Fibroblast of upper back skin (primary cell): ENCODE measurements at places on chromosomes 1 and 21.

DNA sequence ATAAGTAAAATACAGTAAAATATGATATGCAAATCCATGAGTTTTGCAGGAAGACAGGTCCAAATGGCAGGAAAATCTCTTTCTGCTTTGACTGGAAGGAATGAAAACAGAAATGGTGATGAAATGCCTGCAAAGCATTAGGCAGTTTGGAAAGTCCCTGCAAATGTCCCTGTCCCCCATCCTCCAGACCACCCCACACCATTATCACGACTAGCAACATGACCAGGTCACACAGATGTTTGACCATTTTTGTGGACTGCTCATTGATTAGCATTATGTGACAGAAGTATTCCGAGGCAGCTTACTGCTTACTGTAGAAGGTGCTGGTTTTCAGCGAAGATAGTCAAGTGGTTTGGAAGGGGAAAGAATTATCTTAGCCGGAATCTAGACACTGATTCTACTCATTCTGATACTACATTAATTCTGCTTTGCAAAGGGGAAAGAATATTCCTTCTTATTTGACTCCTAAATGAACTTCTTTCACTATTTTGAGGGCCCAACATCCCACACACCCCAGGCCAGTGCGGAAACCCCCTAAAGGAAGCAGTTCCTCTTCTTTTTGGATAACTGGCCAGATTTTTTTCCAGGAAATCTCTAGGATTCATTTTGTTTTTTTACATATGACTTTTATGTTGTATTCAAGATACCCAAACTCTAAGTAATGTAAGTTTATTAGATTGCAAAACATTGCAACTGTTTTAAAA is 9.5 kb upstream of the CR2 start:
- DNase-seq = no peak

- DNase-seq = no peak
These were observed 36.3 kb downstream of the RSPH1 start for GRCh38 chr21:42459546-42460215.

- no peak for DNase-seq
These were observed 656.7 kb downstream of the AJAP1 start for GRCh38 chr1:5311147-5311546.

GRCh38 chr1:212228591-212229119 is 56.6 kb upstream of the PPP2R5A start:
- DNase-seq = no peak

DNA sequence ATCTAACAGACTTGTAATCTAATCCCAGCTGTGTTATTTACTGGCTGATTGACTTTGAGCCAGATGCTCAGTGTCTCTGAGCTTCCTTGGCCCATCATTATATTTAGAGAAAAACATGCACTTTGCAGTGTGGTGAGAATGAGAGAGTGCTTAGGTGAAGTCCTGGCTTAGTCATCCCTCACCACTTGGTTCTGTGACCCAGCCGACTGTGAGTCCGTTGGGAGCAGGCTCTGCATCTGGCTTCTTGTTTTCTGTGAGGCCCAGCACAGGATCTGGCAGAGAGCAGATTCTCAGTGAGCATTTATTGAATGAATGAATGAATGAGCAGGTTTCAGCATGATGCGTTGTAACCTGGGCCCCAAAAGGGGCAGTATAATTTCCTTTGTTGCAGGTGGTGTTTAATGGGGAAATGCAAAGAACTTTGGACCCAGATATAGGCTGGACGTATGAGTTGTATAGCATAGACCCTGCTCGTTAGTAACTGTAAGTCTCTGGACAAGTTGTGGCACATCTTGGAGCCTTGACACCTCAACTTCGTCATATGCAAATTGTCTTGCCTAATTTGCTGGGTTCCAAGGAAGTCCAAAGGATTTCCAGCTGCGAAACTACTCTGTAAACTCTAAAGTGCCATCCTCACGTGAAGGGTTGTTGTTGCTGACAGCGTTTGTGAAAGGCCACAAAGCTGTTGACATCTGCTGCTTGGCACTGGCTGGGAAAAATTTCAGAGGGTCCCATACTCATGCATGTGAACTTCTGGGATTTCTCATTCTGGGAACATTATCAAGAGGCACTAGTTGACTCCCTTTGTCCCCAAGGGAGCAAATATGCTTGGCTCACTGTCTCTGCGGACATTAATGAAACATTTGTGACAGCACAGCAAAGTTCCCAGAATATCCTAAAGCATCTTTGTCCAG is 138.8 kb upstream of the USP24 start:
- DNase-seq = no peak

- peak; percentile 79 for DNase-seq
These were observed 86.1 kb downstream of the FASLG start for GRCh38 chr1:172745014-172745413.

- DNase-seq = no peak
These were observed 7.6 kb upstream of the ARHGEF10L start for GRCh38 chr1:17531682-17532487.

DNA sequence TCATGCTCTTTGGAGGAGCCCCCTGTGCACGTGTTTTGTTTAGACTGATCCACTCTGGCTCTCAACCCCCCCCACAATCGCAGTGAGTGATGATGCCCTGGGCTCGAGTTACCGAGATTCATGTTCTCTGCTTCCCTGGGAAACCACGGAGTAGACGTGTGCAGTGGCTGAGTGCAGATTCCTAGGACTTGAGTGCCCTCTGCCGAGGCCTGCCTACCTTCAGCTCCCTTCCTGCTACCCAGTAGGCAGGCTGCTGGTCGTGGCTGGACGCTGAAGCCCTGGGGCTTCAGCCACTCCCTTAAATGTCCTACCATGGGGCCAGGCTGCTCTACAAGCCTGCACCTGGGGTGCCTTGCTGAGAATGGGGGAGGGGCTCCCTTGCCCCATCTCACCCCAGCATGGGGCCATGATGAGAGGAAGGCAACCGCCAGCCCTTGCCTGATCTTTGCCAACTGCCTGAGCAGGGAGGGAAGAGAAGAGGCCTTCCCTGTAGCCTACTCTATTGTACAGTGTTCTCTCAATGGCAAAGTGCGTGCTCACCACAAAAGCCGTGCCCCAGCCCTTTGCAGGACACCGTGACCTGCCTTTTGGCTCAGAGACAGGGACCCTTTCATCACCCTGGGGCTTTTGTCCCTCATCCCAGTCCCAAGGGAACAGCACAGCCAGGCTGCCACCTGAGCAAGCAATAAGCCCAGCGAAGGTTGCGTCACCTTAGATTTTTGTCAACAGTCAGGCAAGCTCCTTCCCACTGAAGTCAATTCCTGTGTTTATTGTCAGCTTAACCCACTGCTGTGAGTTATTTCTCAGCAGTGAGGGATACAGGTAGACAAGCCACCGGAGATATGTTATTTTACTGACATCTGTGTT is 4.1 kb upstream of the GRIK3 start:
- no peak for DNase-seq

DNA sequence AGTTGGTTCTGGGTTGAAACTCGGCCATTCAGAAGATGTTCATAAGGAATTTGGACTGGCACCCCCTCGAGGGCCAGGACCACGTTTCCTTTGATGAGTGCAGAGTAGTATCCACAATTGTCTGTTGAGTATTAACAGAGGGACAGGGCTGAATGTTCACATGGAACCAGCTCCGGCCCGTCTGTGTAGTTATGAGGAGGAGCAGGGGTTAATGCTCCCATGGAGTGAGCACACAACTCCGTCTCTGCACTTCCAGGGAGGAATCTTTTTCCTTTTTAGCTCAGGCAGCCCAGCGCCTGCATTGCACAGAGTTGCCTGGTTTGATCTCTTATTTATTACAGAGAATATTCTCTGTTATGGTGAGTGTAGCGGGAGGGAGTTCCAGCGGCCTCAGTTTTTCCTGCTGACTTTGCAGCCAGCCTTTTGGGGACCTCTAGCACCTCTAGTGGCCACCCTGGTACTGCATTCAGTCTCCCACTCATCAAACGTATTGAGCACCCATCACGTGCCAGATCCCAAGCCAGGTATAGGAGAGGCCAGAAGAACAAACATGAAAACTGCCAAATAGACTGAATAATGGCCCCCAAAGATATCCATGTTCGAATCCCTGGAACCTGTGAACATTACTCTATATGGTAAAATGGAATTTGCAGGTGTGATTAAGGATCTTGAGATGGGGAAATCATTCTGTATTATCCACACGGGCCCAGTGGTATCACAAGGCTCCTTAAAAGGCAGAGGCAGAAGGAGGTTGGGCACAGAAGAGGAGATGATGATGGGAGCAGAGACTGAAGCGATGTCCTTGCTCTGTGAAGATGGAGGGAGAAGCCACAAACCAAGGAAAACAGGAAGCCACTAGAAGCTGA is 167.7 kb upstream of the CSF3R start:
- peak; percentile 30 for DNase-seq

DNA sequence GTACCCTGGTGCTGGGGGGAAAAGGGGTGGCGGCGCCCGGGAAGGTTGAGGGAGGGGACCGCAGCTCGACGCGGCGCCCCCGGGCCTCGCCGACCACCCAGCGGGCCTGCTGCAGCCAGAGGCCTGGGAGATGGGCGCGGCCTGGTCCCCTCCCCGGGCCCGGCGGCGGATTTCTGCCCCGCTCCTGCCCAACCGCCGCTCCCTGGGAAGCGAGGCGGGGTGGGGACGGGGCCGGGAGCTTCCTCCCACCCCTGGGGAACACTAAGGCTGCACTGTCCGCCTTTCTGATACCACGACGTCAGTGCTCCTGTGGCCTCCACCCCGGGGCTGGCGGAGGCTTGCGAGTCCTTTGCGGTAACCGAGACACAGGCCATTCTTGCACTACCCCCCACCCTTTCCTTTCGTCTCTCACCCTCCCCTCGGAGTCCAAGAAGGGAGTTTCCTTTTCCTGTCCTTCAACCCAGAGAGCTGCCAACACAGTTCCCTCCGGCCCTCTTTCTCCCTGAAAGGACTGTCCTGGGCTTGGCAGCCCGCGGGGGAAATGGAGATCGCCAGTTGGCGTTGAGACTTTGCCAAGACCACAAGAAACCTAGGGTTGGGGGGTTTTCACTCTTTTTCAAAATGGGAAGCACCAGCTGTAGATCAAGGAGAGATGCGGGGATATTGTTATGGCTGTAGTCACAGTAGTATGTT is 742 bp downstream of the SH3GLB1 start:
- peak; percentile 46 for DNase-seq

- peak; percentile 12 for DNase-seq
These were observed 38.9 kb upstream of the HMCN1 start for GRCh38 chr1:185695299-185695698.

DNA sequence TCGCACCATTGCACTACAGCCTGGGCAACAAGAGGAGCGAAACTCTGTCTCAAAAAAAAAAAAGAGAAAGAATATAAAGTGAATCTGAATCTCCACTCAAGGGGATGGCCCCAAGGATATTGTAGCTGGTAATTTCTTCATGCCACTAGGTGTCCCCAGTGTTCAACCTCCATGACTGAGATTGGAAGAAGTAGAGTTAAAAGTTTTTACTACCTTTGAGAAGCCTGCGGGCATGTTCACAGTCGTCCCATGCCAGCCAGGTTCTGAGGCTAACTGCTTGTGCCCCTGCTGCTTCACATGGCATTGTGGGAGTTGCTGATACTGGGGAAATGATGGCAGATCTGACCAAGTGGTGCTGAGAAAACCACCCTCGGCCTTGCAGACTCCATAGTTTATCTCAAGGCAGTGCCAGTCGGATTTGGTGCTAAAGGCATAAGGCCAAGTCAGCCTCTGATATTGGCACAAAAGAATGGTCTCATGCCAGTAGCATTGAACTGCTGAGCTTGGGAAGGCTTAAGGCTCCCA is 10.8 kb upstream of the SHISA4 start:
- DNase-seq = peak; percentile 58

DNA sequence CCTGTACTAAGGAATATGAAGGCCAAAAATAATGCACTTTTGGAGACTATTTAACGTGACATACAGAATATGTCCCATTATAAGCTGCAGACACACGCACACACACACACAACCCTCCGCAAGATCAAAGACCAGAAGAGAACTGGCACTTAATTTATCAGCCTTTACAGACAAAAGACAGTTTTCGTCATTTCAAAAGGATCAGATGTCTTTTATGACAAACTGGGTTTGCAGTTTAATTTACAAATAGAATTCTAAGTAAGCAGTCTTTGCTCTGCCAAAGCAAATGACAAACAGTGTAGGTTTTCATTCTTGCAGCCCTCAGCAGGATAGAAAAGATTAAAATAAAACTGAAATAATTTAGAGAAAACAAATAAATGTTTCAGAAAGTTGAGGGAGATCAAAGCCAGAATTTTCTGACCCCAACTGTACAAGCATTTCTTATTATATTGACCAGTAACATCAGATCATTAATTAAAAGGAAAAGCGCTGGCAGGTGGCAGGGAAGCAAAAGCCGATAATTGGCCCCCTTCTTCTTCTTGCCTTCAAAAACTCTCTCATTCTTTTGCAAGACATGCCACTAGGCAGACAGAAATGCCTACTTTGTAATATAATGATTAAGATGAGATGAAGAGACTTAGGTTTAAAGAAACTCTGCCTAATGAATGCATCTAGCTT is 169.0 kb downstream of the DENND1B start:
- DNase-seq = no peak

DNA sequence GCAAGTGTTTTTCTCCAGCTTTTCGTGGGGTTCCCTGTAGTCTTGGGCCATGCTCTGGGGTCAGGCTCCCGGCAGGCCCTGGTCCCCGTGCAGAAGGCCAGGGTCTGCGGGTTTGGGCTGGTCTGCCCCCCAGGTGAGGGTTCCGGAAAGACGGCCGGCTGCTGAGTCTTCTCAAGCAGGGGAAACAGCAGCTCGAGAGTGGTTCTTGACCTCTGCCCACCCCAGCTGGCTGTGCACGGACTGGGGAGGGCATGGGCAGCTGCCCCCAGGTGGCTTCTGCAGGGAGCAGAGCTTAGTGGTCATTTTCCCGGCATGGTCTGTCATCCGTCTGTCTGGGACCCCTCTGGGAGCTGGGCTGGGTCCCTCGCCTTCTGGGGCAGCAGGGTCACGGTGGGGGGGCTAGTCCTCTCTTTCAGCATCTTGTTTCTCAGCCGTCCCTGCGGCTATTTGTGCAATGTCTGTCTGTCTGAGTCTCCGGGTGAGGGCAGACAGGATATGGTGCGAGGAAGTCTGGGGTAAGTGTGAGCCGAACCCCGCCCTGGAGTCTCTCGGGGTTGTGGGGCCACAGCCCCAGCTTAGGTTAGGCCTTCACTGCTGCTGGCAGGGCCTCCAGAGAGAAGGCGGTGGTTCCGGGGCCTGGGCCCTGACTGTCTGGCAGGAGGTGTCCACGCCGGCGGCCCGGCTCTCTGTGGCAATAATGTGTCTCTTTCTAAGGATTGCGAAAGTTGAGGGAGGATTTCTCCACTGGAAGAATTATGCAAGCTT is 6.1 kb downstream of the SKI start:
- peak; percentile 91 for DNase-seq

DNA sequence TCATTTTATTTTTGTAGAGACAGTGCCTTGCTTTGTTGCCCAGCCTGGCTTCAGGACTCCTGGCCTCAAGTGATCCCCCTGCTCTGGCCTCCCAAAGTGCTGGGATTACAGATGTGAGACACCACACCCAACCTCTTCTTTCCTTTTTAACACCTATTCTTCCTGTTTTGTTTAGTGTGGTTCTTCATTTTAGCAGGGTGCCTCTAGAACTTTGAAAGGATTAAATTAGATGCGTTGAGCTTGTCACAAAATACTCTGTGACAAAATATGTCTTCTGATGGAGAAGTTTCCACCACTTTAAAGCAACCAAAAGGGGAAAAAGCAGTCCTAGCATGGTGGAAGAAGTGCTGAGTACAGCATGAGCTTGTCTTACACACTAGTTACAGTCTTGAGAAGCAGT is 42.0 kb downstream of the CDC14A start:
- no peak for DNase-seq

- DNase-seq = no peak
These were observed 32.4 kb upstream of the SERTAD4 start for GRCh38 chr1:210200124-210200736.

- no peak for DNase-seq
These were observed 12.5 kb upstream of the TADA1 start for GRCh38 chr1:166888373-166889111.
